ENCODE measurements at places on chromosomes 3 and 15. TPM values are rescaled to one million over a fixed set of nuclear protein-coding genes. Genes with fewer than 3 reads are reported as not detected.

The GOLIM4 gene
- 17.5 TPM for total RNA-seq

The DALRD3 gene
- total RNA-seq: 35.6 TPM

DNA sequence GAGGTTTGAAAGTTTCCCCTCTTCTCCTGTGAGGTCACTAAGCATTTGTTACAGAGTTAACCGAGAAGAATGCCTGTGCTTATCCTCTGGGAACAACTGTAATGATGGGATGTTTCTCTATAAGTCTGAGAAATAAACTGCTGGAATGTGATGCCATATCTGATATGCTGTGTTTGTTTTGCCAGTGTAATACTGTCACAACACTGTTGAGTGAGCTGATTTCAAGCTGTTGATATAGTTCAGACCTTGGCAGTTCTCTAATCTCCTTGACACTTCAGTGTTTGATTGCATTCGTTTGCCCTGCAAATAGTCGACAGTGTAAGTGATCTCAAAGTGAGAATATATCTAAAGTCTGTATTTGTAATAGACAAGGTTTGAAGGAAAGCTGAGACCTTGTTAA lies 73.3 kb downstream of the PTPRG start:
- DNase-seq: no peak

DNA sequence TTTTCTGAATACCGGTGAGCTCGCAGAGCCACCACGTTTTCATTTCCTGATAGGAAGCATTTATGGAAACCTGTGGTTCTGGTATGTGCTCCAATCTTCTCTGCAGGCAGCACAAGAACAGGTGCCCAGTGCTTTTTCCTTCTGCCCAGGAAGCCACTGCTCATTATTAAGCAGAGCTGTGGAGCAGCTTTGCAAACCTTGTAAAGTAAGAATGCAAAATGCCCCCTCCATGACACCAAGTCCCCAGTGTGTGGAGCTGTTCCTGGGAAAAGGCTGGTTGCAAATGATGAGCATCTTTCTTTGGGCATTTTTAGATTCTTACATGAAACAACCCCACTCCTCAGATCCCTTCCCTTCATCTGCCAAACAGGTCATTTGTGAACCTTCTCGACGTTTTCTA lies 65.7 kb upstream of the MRPL3 start:
- peak; percentile 9 for DNase-seq

GRCh38 chr3:119453822-119454221 lies 9.6 kb downstream of the TMEM39A start:
- DNase-seq: no peak

DNA sequence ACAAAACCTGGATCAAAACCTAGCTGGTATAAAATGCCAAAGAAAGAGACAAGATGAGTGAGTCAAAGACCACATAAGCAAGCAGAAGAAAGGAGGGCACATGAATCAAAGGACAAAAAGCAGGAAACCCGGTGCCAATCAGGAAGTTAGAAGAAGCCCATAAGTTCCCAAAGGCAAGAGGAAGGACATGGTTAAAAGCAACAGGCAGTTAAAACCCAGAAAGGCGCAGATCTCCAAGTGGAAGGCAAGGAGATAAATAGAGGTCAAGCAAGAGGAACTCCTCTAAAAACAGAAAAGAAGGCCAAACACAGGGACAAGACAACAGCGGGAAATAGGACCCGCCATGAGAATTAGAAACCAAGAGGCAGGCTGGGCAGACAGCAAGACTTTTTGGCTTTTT lies 4.4 kb downstream of the TMOD2 start:
- DNase-seq: no peak

The PIGZ gene
- total RNA-seq: 1.2 TPM

DNA sequence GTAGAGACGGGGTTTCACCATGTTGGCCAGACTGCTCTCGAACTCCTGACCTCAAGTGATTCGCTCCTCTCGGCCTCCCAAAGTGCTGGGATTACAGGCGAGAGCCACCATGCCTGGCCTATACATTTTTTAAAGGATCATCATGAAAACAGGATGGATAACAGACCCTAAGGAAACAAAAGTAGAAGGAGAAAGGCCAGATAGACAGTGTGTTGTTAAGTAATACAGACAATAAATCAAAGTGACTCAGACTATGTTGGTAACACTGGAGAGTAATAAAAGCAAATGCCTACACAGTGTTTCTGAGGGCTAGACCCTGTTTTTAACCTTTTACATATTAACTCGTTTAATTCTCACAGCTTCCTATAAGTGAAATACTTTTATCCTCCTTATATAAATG lies 133.8 kb upstream of the MCTP2 start:
- DNase-seq: no peak

DNA sequence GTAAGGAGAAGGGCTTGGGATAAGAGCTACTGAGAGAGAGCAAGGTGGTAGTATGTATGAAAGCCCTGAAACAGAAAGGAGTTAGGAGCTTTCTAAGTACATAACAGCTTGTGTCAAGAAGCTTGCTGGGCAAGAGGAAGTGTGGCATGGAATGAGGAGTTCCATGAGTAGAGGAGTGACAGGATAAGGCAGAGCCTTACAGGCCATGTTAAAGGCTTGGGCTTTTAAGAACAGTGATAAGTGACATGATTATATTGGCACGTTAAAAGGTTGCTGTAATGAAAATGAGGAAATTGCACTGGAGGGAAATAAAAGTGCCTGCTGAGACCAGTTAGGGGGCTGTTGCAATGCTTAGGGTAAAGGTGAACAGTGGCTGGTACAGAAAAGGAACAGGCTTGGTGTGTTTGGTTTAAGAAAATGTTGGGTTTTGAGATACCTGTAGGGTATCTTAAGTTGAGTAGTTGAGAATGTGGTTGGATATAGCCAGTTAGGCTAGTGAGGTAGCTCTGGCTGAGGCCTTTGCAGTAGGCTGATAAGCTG lies 49.0 kb downstream of the MEF2A start:
- DNase-seq: no peak

The PTH1R gene
- not detected for total RNA-seq

DNA sequence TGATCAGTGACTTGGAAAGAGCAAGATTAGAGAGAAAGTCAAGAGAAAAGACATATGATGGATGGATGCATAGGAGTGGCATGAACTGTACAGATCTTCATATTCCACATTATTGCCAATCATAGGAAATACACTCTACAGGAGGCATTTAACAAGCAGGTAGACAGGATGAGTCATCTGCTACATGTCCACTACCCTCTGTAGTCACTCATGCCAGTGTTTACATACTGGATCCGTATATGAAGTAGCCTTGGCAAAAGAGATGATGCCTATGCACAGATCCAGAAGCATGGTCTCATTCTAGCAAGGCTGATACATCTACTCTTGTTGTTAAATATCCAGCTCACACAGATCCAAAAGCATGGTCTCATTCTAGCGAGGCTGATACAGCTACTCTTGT lies 632.1 kb downstream of the ROBO2 start:
- no peak for DNase-seq

The SLCO2A1 gene
- total RNA-seq: not detected

GRCh38 chr15:74781431-74782258 lies at the start of gene CSK:
TSS of gene CSK (plus strand) at chr15:74782080. CDS start at chr15:74798298, 16,218 bp downstream.
- peak; percentile 64 for DNase-seq

DNA sequence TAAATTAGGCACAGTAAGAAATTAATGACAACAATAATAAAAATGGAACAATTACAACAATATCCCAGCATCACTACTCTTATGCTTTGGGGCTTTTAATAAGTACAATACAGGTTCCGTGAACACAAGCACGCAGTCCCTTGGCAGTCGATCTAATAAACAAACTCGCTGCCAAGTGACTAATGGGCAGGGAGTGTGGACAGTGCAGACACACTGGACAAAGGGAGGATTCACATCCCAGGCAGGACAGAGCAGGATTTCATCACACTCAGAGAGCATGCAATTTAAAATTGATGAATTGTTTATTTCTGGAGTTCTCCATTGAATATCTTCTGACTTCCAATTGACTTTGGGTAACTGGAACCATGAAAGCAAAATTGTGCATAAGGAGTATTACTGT lies 524.1 kb upstream of the CFAP20DC start:
- DNase-seq: peak; percentile 64

The GHSR gene
- total RNA-seq: not detected

The ANKRD63 gene
- total RNA-seq: 0.29 TPM

- DNase-seq: peak; percentile 41
Observed at GRCh38 chr15:91142106-91142744, 42.2 kb downstream of the SV2B start.

The PRRT3 gene
- 0.34 TPM for total RNA-seq

The THBS1 gene
- 8.2 TPM for total RNA-seq

GRCh38 chr15:78077053-78077870 lies at the start of gene TBC1D2B:
TSS of gene TBC1D2B (minus strand) at chr15:78077711. CDS start at chr15:78077652, 59 bp downstream.
- peak; percentile 53 for DNase-seq

DNA sequence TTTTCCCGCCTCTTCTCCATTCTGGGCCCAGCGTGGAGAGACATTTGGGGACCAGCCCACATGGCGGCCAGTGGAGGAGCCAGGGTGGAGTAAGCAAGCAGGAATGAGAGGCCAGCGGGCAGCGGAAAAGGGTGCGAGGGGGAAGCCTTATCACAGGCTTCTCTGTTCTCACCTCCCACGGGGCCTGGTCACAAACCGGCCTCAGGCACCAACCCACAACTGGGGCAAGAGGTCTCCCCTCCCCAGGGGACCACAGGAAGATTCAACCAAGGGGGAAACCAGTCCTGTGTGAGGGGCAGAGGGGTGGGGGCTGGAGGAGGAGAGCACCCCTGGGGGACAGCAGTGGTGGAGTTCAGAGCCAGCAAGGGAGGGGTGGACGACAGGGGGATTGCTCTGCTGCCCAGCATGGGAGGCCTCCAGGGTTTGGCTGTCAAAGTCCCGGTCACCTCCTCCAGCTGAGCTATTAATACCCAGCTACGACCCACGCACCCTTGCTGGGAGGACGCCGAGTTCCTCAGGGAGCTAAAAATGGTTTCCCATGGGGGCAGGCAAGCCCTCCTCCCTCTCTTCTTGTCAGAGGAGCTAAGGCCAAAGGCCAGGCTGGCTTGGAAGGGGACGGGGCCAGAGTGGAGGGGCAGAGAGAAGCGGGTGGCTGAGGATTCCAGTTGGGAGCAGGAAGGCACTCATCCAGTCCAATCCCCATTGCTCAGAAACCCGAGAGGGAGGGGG lies 23.8 kb upstream of the RPL29 start:
- no peak for DNase-seq

- no peak for DNase-seq
Observed at GRCh38 chr3:102733791-102734563, 299.2 kb downstream of the ZPLD1 start.

The BRPF1 gene
- total RNA-seq: 17.7 TPM

The BSN gene
- total RNA-seq: 0.11 TPM

DNA sequence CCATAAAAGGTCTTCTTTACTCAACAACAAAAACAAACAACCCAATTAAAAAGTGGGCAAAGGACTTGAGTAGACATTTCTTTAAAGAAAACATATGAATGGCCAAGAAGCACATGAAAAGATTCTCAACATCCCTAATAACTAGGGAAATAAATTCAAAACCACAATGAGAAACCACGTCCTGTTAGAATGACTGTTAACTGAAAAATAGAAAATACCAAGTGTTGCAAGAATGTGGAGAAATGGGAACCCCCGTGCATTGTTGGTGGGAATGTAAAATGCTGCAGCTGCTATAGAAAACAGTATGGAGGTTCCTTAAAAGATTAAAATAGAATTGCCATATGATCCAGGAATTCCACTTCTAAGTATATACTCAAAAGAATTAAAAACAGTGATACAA lies 34.8 kb downstream of the NMNAT3 start:
- no peak for DNase-seq

GRCh38 chr15:73518180-73518862 lies 75.4 kb downstream of the REC114 start:
- DNase-seq: no peak

GRCh38 chr15:75152382-75153079 lies 49.2 kb upstream of the C15orf39 start:
- no peak for DNase-seq

GRCh38 chr3:14253022-14253706 lies 74.5 kb downstream of the LSM3 start:
- DNase-seq: no peak

DNA sequence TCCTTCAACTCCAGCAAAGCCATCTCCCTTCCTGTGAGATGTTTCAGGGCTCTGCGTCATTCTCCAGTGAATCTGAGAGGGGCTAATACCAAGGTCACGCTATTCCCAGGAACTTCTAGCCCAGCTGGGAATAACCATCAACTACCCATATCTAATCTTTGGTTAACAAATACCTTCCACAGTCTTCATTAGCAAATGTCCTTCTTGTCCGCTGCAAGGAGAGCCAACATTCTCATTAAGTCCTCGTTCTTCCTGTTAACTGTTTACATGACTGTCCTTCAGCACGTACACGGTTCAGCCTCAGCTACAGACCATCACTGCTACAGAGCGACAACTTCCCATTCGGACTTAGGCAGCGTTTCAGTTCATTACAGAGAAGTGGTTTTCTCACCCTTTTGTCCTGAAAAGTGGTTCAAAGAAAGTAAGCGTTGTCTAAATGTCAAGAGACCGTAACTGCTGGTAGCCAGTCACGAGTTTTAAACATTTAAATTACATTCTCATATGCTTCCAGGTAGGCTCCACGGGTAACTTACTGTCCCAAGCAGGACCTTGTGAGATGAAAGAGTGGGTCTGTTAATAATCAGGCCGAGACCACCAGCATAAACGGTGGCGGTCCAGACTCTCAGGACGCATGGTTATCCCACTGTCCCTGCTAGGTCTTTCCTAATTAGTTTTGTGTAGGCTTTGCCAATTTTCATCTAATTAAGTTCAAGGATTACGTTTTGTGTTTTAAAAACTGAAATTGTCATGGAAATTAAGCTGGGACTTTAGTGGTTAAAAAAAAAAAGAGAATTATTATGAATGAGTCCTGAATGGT lies 63.8 kb downstream of the CHSY1 start:
- no peak for DNase-seq

Data from SK-MEL-5 (cell line).